ENCODE measurements at places on chromosomes 11 and 22.

DNA sequence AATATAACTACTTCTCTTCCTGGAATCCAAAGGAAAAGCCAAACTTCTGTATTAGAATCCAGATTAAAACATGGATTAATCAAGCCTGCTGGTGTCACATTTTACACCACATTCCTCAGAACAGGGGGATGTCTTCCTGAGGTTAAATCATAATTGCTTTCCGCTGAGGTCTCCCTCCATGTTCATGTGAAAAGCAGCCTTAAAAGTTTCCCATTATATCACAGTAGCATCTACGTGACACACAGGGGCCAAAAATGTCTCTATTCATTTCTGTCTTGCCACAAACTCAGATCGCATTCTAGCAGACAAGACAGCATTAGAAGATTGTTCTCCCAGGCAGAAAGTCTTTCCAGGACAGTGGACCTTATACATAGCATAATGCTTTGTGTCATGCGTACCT is 788.7 kb downstream of the OPCML start:
- no peak for DNase-seq

DNA sequence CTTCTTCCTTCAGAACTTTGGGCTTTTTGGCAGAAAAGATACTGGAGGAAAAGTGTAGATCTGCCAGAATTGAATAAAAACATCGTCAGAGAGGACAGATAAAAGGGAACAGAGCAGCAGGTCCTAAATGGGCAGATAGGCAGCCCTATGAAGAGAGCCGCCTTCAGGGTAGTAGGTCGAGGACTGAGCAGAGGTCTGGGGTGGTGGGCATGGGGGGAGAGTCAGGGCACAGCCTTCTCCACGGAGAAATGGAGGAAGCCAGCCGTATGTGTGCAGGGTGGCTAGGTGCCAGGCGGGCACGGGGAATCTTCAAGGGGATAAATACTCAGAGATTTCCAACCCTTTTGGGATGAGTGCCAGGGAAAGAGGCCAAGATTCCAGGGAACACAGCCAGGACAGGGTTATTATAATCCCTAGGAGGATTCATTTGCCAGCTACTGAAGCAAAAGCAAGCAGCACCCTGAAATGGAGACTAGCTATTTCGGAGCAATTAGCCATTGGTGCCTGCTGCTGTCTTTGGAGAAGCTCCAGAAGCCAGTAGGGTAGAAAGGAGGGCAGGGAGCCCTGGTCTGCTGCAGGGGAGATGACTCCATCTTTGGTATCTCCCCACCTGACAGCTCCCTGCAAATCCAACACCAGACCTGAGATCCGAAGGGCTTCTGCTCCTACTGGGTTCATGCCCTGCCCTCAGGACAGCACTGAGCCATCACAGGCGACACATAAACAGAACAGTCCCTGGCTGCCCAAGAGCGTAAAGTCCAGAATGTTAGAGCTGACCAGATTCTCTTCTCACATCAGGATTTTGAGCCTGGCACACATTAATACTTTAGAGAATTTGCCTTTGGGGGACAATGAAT is 174.5 kb upstream of the NTM start:
- no peak for DNase-seq

DNA sequence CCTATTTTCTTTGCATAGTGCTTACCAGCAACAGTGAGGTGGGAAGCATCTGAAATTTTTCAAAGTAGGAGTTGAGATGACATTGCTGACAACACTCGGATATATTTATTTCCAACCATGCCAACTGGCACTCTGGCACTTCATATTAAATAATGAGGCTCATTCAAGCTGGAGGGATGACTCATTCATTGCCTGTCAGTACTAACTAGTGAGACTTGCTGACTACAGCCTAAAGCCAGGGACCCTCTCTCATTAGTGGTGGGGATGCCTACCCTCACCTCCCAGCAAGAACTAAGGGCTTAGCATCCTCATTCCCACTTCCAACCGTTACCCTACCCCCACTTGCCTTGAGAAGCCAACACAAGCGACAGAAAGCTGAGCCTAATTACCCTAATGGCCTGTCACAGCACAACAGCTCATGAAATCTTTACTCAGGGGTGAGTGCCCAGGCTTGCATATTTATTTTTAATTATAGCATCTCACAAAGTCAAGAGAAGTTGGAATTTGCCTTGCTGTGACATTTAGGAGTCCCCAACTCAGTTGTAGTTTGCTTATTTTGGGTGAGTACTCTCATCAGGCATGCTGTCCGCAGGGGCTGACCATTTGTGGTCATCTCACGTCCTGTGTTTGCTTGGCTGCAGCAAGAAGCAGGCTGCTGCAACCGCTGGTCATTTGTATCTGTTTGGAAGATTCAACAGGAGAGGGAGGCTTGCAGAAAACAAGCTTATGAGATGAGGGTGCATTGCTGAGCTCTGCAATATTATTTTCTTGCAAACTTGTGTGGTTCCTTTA is 181.6 kb upstream of the POU2AF2 start:
- DNase-seq, result no peak

DNA sequence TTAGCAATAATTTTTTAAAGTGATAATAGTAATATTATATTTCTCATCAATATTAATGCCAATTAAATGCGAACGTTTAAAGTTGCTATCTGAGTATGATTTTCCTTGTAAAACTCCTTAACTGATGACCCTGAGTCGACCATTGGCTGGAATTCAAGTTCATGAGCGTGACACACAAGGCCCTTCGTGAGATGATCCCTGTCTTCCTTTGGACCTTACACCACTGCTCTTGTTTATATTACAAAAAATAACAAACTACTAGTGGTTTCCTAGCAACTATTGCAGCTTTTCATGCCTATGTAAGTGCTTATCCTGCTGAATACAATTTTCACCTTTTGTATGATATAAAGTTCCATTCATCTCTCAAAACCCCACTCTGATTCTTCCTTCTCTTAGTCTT is 752.9 kb downstream of the CNTN5 start:
- DNase-seq, result no peak

DNA sequence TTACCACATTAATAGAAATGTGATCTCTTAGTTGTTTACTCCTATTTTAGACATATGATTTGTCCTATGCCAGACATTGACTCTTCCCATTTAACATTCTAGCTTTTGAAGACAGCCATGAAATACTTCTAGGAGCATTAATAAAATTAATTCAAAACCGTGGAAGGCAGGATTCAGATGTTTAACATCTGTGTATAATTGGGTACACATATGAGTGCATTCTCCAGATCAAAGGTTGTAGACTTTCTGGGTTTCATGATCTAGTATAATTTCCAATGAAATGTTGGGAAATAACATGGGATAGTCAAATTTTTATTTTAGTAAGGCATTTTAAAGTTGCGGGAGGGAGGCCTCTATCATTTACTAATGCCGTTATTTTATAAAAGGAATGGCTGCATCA is 35.2 kb upstream of the CCDC89 start:
- DNase-seq, result no peak

Data from HCT116 (cell line).